NCI-H187 treated with DMSO at 0.1 percent for 48 hours (cell line): ENCODE measurements at places on chromosomes 4 and X.

DNA sequence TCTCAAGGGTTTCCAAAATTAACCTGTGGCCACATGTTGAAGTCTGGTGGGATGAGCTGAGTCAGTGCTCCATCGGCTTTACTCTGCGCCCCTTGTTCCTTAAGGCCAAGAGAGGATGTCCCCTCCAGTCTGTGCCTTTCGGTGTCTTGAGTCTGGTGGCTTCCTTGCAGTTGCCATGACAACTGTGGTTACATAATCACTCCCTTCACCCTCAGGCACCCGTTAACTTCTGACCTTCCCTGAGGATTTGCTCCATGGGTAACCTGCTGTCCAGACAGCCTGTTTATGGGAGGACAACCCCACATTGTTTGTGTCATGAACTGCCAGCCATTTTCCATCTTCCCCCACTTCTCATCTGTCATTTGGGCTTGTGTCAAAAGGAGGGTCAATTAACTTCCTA lies 401.1 kb upstream of the LCORL start:
- no peak for DNase-seq

- no peak for DNase-seq
Observed at GRCh38 chrX:21725496-21725895, 32.4 kb downstream of the SMPX start.

- no peak for DNase-seq
Observed at GRCh38 chr4:148204171-148204570, 238.0 kb downstream of the NR3C2 start.

DNA sequence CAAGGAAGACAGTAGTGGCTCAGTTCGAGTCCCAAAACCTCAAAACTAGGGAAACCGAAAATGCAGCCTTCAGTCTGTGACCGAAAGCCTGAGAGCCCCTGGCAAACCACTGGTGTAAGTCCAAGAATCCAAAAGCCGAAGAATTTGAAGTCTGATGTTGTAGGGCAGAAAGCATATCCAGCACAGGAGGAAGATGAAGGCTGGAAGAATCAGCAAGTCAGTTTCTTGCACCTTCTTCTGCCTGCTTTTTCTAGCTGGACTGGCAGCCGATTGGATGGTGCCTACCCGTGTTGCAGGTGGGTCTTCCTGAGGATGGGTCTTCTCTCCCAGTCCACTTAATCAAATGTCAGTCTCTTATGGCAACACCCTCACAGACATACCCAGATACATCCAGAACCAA lies 95.0 kb downstream of the STK32B start:
- no peak for DNase-seq
